Activated CD4-positive, alpha-beta T cell treated with anti-CD3 and anti-CD28 coated beads, Interleukin-2, amount 10 ng/mL, durations not matched to agents 24 days and 14 days (primary cell): ENCODE measurements at places on chromosomes 2 and 18.

DNA sequence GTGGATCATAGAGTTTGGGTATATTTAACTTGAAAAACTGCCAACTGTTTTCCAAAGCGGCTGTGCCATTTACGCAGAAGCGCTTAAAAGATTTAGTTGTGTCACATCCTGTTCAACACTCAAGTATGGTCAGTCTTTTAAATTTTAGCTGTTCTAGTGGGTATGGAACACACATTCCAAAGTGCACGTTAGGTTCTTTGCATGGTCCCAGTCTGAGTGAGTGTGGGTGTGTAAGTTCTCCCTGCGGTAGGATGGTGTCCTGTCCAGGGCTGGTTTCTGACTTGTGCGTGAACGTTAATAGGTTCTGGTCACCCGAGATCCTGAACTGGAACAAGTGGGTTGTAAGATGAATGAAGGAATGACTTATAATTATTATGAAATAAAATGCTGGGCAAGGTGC lies 28.4 kb upstream of the IL36G start:
- no peak for DNase-seq

GRCh38 chr18:7711495-7711894 lies 144.4 kb downstream of the PTPRM start:
- DNase-seq, result no peak

- DNase-seq, result no peak
These were observed 2.4 kb downstream of the EN1 start for GRCh38 chr2:118845005-118845521.

GRCh38 chr2:4951368-4951767 lies 740.8 kb upstream of the SOX11 start:
- DNase-seq, result no peak

DNA sequence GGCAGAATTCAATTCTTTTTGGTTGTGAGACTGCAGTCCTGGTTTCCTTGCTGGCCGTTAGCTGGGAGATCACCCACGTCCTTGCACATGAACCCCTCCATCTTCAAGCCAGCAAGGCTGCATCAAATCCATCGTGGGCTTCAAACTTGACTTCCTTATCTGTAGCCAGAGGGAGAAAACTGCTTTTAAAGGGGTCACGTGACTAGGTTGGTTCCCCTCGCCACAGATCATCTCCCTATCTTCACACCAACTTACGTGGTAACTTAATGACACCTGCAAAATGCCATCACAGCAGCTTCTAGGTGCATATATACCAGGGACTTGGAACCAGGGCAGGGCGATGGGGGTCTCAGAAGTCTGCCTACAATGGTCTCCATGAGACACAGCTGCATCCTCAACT lies 169.5 kb downstream of the MTCL1 start:
- no peak for DNase-seq

- no peak for DNase-seq
These were observed 5.1 kb downstream of the CYS1 start for GRCh38 chr2:10075101-10075500.

- DNase-seq, result no peak
These were observed 470.8 kb downstream of the DLGAP1 start for GRCh38 chr18:3984163-3984757.

DNA sequence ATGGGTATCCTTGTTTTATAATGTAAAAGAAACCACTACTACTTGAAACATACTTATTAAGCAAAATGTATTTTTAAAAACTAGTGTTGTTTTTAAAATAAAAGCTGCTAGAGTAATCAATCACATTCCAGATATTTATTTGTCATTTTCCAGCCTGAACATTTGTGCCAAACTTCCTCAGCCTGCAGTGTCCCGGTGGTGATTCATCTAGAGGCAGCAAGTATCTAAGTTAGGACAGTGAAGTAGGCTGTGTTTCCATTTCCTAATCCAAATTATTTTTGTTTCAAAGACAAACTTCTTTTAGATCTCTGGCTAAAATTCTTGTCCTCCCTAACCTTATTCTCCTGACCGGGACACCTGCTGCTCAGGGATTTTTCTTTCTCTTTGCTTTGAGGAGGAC lies 12.8 kb upstream of the GCG start:
- DNase-seq, result no peak

GRCh38 chr2:236237468-236238190 lies 26.6 kb downstream of the ASB18 start:
- DNase-seq, result no peak

GRCh38 chr18:10116574-10116973 lies 202.8 kb downstream of the VAPA start:
- DNase-seq, result no peak

GRCh38 chr18:10417191-10417590 lies 37.2 kb upstream of the APCDD1 start:
- DNase-seq, result no peak

GRCh38 chr2:200199005-200199404 lies 107.5 kb upstream of the SPATS2L start:
- DNase-seq, result no peak

GRCh38 chr2:179207047-179207446 lies 57.6 kb downstream of the SESTD1 start:
- DNase-seq, result no peak

DNA sequence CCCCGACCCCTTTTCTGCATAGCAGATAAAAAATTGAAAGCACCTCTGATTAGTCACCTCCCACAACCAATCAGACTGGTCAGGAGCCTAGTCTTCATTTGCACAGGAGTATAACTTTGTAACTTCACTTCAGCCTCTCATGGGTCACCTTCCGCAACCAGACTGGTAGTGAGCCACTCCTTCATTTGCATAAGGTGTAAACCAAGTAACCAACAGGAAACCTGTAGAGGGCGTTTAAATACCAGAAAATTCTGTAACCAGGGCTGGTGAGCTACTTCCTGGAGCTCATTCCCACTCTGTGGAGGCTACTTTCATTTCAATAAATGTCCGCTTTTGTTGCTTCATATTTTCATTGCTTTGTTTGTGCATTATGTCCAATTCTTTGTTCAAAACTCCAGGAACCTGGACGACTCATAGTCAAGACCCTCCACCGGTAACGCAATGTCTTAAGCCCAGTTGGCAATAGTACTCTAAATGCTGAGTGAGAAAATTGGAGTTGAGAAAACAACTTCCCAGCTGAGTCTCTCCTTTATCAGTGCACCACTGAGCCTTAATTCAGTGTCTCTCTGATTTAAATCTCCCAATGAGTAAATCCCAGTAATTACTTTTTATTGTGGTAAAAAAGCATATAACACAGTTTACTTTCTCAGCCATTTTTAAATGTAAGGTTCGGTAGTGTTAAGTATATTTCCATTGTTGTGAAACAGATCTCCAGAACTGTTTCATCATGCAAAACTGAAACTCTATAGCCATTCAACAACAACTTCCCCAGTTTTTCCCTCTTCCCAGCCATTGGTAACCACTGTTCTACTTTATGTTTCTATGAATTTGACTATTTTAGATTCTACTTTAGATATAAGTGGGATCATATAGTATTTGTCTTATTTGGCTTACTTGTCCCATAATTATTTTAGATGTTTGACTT lies 392.7 kb upstream of the SLC8A1 start:
- no peak for DNase-seq

- DNase-seq, result no peak
These were observed 2.8 kb downstream of the PECR start for GRCh38 chr2:216078776-216079175.

GRCh38 chr18:14945984-14946383 lies 198.0 kb downstream of the ANKRD30B start:
- no peak for DNase-seq

DNA sequence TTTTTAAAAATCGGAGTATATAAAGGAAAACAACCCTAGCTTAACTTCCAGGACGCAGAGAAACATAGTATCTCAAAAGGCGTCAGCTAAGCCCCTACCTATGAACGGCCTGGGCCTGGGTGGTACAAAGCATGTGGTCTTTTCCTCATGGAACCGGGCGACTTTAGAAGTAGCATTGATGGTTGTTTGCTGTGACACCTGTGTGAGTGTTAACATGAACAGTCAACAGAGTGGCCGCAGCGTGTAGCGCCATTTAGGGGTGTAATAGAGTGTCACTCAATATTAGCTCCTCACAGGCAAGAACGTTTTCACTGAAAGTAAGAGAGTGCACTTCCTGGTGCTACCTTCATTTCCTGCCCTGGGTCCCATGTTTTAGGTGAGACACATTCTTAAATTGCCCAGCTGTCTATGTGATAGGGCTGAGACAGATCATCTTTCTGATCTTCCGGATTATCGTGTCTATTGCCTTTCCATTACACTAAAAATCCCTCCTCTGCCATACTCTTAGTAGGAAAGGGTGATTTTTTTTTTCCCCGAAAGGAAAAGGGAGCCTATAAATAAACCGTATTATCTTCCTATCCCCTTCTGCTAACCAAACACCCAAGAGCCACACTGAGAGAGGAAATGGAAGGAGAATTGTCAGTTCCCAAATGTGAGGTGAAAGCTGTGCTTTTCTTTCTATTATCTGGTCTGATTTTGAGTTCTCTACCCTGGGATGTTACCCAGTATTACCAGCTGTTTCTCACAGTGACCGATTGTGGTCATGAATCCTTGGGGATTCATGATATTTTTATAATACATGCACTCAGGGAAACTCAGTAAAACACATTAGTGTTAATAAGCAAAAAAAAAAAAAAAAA lies 1.3 kb downstream of the GORASP2 start:
- DNase-seq, result peak; percentile 88

- no peak for DNase-seq
These were observed 15.2 kb upstream of the REV1 start for GRCh38 chr2:99504844-99505584.

DNA sequence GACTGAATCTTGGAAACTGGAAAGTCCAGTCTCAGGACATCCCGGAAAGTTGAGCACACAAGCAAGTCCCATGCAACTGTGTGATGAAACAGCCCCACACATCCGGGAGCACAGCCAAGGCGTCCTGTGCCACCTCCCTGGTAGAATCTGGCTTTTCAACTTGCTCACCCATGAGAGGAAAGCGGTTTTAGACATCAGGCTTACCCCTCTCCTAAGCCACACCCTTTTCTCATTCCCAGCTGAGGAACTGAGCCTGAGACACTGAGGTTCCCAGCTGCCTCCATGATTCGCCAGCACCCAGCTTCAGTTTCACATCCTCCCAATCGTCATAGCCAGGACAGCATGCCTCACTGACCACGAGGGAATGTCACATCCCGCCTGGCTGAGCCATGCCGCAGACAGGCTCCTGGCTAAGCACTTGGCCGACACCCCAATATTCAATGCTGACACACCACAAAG lies 60.3 kb downstream of the STEAP3 start:
- no peak for DNase-seq

DNA sequence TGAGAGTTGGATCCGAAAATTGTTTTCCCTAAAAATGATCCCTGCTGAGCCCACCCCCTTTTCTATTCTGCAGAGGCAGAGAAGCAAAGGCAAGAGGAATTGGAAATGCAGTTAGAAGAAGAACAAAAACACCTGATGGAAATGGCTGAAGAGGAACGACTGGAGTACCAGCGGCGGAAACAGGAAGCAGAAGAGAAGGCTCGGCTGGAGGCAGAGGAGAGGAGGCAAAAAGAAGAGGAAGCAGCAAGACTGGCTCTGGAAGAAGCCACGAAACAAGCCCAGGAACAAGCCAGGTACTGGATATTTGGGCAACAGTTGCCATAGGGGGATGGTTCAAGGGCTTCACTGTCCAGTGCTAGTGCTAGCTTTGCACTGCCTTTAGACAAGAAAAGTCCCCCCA lies 41.7 kb downstream of the SUMO1 start:
- no peak for DNase-seq
